ENCODE measurements at places on chromosomes 1 and 21. TPM values are rescaled to one million over a fixed set of nuclear protein-coding genes. Genes with fewer than 3 reads are reported as not detected.
A peak's percentile ranks its signal among the peaks of the same experiment; 100 is the strongest.

DNA sequence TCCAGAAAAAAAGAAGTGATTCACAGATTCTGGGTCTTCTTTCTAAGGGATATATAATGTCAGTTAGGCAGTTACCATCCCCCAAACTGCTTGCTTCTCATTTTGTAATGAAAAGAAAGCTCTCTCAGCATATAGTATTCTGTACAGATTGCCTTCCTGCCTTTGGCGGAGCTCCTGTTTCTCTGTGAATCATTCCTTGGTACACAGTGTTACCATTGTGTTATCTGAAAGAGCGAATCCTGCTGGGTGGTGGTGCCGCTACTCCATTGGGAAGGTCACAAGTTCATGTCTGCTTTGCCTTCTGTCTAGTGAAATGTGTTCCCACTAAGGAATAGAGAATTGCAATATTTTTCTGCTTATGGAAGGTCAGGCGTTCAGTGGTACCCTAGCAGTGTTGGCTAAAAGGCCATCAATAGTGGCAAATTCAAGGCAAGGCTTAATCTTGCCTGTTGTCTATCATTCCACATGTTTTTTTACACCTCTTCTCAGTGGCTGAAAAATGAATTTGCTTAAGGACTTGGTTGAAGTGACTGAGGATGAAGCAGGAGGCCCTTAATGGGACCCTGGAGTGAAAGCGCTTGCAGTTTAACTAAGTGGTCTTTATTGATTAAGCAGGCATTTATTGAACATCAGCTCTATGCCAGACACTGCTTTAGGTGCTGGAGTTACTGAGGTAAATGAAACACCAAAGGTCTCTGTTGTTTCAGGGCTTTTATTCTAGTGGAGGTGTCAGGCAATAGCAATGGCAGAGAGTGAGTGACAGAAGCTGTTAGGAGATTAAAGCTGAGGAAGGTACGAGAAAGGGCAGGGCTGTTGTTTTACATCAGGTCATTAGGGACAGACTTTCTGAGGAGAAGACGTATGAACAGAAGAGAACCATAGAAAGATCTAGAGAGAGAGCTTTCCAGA, 186.7 kb downstream of the PDE4B start:
- DNase-seq, result peak; percentile 22

DNA sequence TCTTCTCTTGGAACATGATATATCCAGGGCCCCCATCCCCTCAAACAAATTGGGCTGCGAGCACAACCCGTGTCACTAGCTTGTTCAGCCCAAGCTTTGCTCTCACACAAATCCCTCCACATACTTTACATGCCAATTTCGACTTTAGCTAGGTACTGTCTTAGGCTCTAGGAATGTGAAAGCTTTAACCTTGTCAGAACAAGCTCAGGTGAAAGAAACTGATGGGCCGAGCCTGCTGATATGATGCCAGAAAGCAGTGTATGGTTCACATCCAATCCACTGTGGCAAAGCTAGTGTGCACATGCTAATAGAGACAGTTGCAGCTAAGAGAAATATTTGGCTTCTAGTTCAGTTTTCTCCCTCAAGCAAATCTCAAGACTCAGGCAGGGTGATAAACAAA, 79.5 kb downstream of the TNFSF18 start:
- no peak for DNase-seq

DNA sequence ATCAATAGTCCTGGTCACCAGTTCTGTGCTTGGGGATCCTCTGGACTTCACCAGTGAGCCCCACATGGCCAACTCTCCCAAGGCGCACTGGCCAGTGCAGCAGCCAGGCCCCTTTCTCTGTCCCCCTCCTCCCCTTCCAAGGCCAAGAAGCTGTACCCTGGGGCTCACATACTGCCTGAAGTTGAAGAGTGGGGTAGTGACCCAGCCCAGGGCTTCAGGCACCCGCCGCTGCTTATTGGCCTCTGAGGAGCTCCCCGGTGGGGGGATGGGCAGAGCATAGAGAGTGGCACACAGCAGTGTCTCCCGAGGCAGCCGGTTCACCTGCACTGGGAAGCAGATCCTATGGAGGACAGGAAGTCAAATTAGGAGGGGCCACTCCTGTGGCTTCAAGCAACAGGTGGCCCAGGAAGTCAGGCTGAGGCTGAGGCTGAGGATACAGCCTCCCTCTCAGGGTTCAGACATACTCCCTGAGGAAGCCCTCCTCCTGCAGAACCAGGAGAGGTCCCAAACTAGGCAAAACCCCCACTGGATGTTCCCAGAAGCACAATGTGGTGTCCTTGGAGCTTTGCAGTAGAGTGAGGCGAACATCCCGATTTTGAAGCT, 38.2 kb upstream of the PPP1R15B start:
- no peak for DNase-seq

DNA sequence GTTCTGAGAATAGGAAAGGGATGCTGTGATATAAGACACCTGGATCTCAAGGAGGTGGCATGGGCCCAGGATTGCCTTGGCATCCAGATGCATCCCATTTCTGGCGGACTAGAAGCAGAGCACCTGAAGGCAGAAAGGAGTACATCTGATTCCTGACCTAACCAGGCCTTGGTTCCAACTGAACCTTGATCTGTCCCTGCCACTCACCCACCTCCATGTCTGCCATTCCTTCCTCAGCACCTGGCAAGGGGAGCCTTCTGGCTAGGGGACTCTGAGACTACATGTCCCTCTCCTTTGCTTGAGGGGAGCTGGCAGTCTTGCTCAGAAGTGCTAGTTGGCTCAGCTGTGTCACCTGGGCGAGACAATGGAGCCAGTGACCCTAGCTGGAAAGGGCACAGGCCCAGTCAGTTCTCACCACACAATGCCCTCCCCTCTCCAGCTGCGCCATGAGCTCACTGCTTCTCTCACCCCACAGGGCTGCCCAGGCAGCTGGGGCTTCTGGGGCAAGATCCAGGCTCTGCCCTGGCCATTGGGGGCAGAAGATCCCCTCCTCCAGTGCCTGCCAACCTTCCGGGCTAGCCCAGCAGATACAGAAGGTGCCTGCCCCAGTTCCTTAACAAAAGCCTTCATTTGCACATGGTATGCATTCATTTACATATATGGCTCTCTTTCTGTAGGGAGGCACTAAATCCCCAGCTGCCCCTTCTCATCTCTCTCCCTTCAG, 2.9 kb downstream of the IGSF8 start:
- no peak for DNase-seq

DNA sequence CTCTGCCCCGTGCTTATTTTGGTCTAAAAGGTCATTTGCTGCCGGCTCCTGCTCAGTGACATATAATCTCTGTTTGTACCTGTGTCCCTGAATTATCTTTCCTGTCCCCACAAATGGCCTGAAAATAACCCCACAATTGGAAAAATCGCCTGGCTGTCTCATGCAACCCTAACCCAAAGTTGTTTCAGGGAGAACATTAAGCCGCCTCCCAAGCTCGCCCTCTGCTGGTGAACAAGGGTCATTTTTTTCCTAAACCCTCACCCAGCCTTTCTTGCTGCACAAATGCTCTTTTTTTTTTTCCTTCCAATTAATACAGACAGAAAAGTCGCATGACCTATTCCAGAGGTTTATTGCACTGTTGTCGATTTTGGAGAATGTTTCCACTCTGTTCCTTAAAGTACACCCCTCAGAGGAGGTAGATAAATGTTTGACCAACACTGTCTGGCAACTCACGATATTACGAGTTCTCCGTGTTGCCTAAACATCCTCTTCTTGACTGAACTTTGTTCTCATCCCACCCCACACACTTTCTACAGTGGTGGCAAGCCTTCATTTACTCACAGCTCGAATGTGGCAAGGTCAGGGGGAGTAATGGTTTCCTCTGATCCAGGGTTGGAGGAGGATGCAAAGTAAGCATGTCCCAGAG, 148.7 kb downstream of the ZZZ3 start:
- DNase-seq, result peak; percentile 65

GRCh38 chr1:169945181-169945580, 51.5 kb upstream of the SCYL3 start:
- DNase-seq, result no peak

DNA sequence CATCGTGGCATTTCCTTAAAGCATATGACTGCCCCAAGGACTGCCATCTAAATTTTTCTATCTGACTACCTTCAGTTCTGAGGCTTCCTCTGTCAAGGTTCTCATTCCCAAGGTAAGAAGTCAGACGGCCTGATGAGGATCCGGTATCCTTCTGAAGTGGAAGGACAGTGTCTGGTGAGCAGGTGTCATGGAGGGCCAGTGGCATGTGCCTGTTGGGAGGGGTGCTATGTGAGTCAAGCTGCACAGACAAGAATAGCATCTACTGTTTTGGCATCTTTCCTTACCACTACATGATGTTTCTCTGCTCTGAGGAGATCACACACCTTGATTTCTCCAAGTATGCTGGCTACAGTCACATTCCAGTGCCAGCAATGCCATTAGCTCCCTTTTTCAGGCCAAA, 99.6 kb upstream of the RGS1 start:
- DNase-seq, result no peak

GRCh38 chr21:18771845-18772380, 368.3 kb upstream of the TMPRSS15 start:
- peak; percentile 34 for DNase-seq

GRCh38 chr1:10610901-10611600, 136.3 kb downstream of the PEX14 start:
- DNase-seq, result peak; percentile 41

- no peak for DNase-seq
Observed at GRCh38 chr21:35145626-35146233, 96.6 kb upstream of the RUNX1 start.

DNA sequence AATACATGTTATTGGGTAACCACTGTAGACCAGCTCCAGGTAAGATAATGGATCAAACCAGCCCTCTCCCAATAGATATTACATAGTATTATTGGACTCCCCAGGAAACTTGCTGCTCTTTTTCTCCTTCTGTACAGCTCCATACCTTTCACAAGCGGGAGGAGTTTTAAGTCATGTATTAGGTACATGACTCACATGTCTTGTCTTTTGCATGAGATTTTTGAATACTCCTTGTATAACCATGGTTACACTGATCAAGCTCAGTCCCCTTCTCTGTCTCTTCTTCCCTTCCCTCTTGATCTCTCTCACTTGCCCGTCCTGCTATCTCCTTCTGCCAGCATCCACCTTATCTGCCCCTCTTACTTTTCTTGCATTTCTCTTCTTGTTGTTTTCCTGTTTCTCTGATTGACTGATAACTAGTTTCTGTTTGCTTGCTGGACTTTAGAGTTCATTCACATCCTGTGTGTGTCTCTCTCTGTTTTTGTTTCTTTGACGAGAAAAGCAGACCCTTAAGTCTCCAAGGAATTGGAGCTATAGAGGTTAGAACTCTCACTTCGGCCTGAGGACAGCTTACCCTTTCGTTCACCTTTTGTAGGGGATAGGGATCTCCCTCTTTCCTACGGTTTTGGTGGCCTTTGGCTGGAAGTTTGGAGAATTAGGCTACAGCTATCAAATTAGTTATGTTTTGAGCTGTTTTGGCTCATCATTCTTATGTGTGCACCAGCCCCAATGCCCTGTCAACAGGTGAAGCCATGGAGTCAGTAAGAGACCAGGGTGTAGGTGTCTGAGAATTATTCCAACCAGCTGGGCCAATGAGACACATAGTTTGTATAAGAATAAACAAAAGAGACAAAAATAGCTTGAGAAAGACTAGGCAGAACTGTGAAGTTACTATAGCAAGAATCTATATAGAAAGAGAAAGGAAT, 49.0 kb upstream of the ASB17 start:
- no peak for DNase-seq

DNA sequence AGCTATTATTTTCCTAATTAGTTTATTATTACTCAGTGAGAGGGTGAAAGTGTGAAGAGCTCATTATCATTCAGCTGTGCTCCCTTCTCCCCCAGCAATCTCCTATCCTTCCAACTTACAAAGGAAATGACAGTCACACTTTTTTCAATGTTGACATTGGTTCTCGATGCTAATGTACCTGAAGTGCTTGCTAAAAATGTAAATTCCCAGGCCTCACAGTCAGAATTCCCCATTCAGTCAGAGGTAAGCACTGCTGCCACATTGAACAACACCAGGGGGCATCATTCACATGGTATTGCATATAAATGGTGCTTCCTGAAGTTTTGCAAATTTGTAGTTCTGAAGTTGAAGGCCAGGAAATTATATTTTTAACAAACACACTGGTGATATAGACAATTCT, 132.7 kb upstream of the FOXD3 start:
- DNase-seq, result no peak

DNA sequence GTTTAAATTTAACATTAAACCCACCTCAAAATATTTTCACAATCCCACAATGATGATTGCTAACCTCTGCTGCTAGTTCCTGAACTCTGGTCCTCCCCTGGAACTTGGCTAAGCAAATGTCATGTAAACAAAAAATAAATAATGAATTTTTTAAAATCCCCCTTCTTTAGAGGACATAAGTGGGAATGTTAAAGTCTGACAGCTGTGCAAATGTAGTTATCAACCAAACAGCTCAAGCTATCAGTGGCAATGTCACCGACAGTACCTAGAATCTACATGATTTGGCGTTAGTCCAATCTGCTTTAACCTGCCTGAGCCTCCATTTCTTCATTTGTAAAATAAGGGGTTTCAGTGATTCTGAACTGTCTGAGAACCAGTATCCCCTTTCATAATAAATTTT, 67.7 kb downstream of the GDAP2 start:
- DNase-seq, result no peak

DNA sequence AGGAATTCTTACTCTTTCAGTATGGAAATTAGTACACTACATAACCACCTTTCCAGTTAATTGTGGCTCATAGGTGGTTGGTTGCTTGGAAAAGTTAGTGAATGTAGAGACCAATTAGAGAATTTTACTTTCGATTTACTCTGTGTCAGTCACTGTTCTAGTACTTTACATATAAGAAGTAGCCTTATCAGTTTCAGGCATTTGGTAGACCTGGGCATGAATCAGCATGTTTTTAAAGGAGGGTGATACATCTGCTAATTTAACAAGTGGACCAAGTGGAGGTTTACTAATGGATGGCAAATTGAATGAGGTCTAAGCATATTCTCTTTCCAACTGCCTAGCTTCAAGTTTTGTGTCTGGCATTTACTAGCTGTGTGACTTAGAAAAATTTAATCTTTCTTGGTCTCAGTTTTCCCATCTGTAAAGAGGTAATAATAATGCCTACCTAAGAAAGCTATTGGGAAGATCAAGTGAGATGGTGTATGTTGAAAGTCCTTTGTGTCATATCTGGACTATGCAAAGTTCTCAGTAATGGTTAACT, 1158.6 kb downstream of the PLA2G4A start:
- no peak for DNase-seq

DNA sequence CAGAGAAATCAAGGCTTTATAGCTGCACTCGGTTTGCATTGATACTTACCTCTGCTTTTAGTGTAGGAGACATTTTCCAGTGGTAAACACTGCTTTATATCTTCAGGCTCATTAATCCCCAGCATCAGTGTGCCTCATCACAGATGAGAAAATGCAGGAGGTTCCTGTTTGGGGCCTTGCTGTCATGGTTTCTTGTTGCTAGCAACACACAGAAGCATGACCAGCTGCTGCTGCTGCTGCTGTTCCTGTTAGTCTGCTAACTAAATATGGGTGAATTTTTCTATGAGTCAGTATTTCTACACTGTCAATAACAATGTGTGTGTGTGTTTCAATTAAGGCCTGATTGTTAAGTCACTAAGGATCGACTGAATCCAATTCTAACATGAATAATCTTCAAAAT, 85.8 kb upstream of the RGS1 start:
- peak; percentile 74 for DNase-seq

LRRC7 gene
- total RNA-seq, result not detected

PTPN14 gene
- 12.6 TPM for total RNA-seq

OR6N1 gene
- total RNA-seq, result not detected

ZYG11A gene
- total RNA-seq, result 0.40 TPM

MXRA8 gene
- 29.0 TPM for total RNA-seq

Data from PC-3 (cell line).